ENCODE measurements at places on chromosomes 13 and 19.

DNA sequence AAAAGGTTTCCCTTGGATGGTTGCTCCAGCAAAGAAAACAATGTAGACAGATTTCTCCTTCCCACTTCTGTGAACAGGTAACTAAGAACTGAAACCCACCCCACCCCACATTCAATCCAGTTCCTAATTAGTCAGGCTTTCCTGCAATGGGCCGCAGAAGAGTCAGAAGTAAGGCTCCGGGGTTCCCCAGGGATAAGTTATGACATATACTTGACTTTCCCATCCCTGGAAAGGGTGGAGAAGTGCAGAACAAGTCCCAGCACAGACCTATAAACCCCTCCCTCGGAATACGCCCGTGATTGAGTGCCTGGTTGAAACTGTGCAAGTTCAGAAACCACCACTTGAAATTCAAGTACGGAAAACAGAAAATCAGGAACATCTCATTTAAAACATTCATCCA lies 24.9 kb downstream of the RCBTB2 start:
- DNase-seq: no peak

DNA sequence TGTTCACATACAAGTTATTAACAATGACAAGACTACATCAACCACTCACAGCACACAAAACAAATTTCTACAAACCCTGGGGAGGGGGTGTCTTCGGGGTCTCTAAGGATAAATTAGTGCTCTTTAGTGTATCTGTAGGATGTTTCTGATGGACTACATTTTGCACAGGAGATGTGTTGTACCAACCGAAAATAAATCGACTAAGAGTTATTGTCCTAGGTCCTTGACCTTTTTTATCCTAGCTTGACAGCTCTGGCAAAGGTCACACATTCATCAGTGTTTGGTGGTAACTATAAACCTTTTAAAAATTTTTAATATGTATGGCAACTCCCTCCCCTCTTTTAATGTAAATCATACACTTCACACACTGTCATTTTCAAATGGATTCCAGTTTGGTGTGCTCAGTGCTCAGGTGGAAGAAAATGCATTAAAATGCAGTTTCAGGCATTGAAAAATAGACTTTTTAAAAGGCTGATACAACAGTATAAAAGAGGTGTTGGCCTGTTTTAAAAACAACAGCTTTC lies 7.7 kb downstream of the ZIC5 start:
- DNase-seq: no peak

DNA sequence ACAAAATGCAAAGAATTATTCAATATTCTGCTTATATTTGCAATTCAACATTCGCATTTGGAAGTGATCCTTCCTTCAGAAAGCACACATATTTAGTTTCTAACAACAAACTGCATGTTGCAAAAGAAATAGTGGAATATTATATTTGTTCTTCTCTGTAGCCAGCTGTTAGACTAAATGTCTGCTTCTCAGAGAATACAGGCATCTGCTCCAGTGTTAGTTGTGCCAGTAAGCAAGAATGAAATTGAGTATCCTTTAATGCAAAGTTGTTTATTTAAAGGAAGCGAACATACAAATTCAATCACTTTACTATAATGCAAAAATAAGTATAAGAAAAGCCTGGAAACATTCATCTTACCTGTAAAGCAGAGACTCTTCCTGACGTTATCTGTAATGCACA lies 663 bp downstream of the SLITRK6 start:
- no peak for DNase-seq

- no peak for DNase-seq
These were observed 168.6 kb downstream of the ZNF536 start for GRCh38 chr19:30540761-30541160.

- no peak for DNase-seq
These were observed 590.4 kb downstream of the TBC1D4 start for GRCh38 chr13:74891610-74892009.

GRCh38 chr19:56917529-56917928 lies 77.0 kb upstream of the PEG3 start:
- DNase-seq: no peak

DNA sequence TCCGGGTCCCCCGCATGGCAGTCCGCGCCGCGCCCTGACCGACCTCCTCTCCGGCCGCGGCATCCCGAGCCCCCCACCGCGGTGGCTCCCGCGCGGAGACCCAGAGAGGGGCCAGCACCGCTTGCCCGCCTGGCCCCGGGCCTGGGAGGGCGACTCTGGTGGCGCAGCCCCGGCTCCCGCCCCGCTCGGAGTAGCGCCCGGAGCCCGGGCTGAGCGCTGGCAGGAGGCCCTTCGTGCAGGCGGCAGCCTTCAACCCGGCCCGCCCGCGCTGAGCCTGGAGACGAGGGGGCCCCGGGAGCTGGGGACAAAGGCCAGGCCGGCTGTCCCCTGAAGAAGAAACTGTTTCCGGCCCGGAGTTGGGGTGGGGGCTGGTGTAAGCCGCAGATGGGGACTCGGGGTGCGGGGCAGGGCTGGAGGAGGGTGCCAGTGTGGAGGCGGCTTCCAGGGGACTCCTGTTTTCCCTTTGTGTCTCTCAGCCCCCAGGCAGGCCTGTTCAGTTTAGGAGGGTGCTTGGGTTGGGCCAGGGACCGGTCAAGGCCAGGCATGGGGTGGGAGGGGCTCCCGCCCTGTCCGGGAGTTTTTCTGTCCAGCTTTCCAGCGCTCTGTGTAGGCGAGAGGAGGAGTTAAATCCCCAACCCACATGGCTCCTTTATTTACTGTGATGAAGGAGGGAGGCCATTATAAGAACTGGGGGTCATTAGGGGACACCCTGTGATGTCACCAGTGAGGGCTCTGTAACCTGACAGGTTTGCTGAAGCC lies 935 bp downstream of the LRP3 start:
- peak; percentile 69 for DNase-seq

DNA sequence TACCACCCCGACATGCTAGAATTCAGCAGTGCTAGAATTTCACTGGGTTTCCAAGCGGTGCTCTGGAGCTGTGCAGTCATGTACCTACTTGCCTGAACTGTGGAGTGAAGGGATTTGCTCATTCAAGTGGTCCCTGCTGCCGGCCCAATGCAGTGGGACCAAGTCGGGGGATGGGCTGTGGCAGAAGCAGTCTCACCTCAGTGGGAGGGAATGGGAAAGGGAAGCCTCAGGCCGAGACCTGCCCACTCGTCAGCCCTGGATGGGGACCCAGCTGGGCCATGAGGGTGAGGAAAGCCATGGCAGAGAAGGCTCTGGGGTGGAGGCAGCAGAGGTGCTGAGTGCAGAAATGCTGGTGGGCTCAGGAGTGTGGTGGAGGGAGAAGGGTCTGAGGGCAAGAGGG lies 14.9 kb downstream of the KLHL26 start:
- DNase-seq: no peak

GRCh38 chr13:82447416-82448077 lies 1434.7 kb downstream of the SLITRK1 start:
- DNase-seq: no peak
